Activated CD8-positive, alpha-beta memory T cell treated with anti-CD3 and anti-CD28 coated beads for 1 hour (primary cell): ENCODE measurements at places on chromosomes 5 and 9.

DNA sequence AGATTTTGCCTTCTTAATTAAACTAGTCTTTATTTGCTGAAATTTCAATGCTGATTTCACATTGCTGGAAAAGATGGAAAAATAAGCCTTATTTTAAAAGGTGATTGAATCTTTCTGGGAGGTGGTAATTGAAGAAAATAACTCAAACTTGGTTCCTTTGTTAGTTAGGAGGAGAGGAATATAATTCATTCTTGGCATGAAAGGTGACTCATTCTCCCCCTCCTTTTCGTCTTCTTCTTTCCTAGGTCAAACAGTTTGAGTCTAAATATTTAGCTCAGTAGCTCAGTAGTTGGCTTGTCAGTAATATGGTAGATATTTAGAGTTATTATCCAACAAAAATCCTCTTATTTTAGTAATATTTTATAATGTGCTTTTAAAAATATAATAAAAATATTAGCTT, 353.9 kb upstream of the MEF2C start:
- DNase-seq: no peak

DNA sequence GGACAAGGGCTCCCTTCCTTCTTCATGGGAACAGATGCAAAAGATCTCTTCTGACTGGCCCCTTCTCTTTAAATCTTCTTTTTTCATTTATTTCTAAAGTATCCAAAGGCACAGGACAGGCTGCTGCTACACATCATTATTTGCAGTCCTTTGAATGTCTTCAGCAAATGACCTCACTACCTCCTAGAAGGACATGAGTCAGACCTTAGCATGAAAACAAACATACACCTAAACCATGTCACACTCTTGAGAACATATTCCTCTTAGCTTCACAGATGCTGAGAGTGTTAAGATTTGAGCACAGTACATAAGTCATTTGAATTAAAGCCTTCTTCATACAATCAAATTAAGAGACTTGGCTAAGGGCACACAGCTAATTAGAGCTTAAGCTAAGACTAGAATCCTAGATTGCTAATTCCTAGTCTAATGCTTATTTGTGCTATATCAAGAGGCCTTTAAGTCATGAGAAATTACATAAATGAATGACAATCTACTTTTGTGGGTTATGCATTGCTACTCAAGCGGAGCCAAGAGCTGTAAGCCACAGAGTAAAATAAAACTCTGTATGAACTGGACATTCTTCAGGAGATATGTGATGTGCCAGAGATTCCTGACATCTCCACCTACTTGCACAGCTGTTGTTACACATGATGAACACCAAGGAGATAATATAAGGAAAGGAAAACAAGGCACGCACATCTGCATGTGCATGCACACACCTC, 109.1 kb upstream of the PTGER4 start:
- DNase-seq: no peak

GRCh38 chr9:98658951-98659351, 49.8 kb downstream of the GABBR2 start:
- DNase-seq: no peak

- no peak for DNase-seq
Measured at GRCh38 chr9:69549310-69550202, 122.6 kb downstream of the APBA1 start.

GRCh38 chr5:58281189-58281588, 178.7 kb downstream of the PLK2 start:
- no peak for DNase-seq

GRCh38 chr5:163567811-163568210, 62.4 kb downstream of the MAT2B start:
- DNase-seq: no peak

GRCh38 chr9:81680006-81680405, 9.3 kb downstream of the TLE1 start:
- DNase-seq: no peak

- no peak for DNase-seq
Measured at GRCh38 chr9:117258184-117258866, 156.5 kb downstream of the ASTN2 start.

DNA sequence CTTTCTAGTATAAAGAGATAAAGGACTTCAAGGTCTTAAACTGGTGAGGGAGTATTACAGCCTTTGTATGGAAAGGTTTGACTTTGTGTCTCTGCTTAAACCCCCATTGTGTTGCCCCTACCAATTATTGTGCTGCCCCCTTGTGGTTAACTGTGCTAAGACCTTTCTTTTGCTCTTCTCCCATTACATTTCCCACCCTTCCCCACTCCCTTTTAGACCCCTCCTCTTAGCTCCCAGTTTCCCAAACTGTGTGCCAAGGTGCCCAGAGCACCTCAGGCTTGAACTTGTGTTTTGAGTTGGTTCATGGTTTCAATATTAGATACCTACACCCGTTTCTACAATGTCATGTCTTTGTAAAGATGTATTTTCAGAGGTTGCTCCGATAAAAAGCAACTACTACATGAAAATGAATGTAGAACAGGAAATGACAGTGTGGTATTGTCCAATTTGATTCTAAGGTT, 2.9 kb downstream of the JAK2 start:
- DNase-seq: no peak

DNA sequence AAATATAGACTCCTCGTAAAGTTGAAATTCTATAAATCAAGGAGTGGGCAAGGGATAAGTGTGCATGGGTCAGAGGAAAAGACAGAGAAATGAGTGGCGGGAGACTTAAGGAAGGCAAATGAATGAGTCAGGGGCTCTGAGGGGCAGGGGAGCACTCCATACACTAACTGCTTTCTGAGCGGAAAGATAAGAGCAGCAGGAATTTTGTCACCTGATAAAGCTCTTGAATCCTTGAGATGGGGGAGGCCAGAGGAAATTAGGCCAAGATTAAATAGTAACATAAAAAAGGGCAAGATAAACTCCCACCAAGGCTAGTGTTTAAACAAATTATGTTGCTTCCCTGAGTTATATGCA, 191.0 kb upstream of the S1PR3 start:
- no peak for DNase-seq

GRCh38 chr9:4537581-4537980, 47.3 kb downstream of the SLC1A1 start:
- DNase-seq: no peak

- DNase-seq: no peak
Measured at GRCh38 chr5:151037561-151038411, 17.4 kb downstream of the GPX3 start.
